SJCRH30 (cell line): ENCODE measurements at places on chromosomes 11 and 22. TPM values are rescaled to one million over a fixed set of nuclear protein-coding genes. Genes with fewer than 3 reads are reported as not detected.

MDK gene
- total RNA-seq = 122 and 142 TPM in 2 replicates

SCT gene
- total RNA-seq = not detected in 2 replicates

FOSL1 gene
- 1.5 and 1.9 TPM in 2 replicates for total RNA-seq

APOA5 gene
- not detected in 2 replicates for total RNA-seq

INS gene
- total RNA-seq = not detected in 2 replicates

APOBEC3H gene
- total RNA-seq = not detected in 2 replicates

LRRC74B gene
- total RNA-seq = not detected in 2 replicates

CYP2D6 gene
- 0.04 TPM in 1 of 2 replicates, not detected in the other for total RNA-seq
